H4 (cell line): ENCODE measurements at places on chromosomes 5 and 9. TPM values are rescaled to one million over a fixed set of nuclear protein-coding genes. Genes with fewer than 3 reads are reported as not detected.

GRCh38 chr5:93117751-93118531 lies 463.1 kb downstream of the NR2F1-AS1 start:
- no peak for DNase-seq

Gene FOXI1
- total RNA-seq: not detected in 2 replicates

GRCh38 chr5:72125941-72126620 lies 18.8 kb downstream of the MAP1B start:
- DNase-seq: no peak

GRCh38 chr9:7033076-7034045 lies 275.6 kb downstream of the KDM4C start:
- no peak for DNase-seq

Gene DNM1
- 19.7 and 20.0 TPM in 2 replicates for total RNA-seq

Gene SSBP2
- 73.4 and 109 TPM in 2 replicates for total RNA-seq

GRCh38 chr5:134887593-134888159 lies 13.5 kb downstream of the TXNDC15 start:
- no peak for DNase-seq

DNA sequence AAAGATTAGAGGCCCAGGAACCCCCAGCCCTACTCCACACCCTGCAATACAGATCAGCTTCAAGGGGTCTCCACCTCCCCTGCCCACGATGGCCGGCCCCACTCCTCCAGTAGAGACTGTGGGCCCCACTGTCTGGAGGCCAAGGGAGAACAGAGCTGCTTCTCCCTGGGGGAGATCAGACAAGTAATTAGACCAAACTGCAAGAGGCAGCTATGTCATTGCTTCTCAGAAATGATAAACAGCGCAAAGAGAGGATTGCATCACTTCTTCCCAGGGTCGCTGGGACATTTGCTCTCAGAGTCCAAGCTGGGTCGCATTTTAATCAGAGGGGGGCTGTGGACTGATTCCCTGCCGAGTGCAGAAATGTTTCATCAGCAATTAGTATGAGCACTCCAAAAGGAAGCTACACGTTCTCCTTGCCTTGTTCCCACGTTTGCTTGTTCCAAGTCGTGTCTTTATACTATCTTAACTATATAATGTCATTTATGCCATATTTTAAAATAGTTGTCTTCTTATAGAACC lies 59.9 kb downstream of the ROPN1L start:
- DNase-seq: peak; percentile 34

- DNase-seq: no peak
These were observed 690.4 kb downstream of the SLCO4C1 start for GRCh38 chr5:101605700-101606099.

- DNase-seq: no peak
These were observed 114.2 kb upstream of the MAN2A1 start for GRCh38 chr5:109575506-109575905.

Gene CDKN2B-AS1
- total RNA-seq: not detected in 2 replicates

Gene SPATA31A6
- total RNA-seq: not detected in 2 replicates

Gene SPATA31D4
- total RNA-seq: not detected in 2 replicates

- DNase-seq: no peak
These were observed 1.1 kb downstream of the PCDHAC2 start for GRCh38 chr5:140967226-140967893.

- DNase-seq: no peak
These were observed 5.2 kb downstream of the CRB2 start for GRCh38 chr9:123361086-123361730.

- DNase-seq: no peak
These were observed 15.8 kb upstream of the NIPAL4 start for GRCh38 chr5:157444224-157444623.
